Kidney glomerular epithelial cell (primary cell): ENCODE measurements at places on chromosomes 2 and 18.
A peak's percentile ranks its signal among the peaks of the same experiment; 100 is the strongest.

GRCh38 chr2:232795920-232796319 is 19.6 kb upstream of the KCNJ13 start:
- DNase-seq: no peak

- DNase-seq: no peak
These were observed 34.7 kb upstream of the ADAM23 start for GRCh38 chr2:206408323-206409320.

DNA sequence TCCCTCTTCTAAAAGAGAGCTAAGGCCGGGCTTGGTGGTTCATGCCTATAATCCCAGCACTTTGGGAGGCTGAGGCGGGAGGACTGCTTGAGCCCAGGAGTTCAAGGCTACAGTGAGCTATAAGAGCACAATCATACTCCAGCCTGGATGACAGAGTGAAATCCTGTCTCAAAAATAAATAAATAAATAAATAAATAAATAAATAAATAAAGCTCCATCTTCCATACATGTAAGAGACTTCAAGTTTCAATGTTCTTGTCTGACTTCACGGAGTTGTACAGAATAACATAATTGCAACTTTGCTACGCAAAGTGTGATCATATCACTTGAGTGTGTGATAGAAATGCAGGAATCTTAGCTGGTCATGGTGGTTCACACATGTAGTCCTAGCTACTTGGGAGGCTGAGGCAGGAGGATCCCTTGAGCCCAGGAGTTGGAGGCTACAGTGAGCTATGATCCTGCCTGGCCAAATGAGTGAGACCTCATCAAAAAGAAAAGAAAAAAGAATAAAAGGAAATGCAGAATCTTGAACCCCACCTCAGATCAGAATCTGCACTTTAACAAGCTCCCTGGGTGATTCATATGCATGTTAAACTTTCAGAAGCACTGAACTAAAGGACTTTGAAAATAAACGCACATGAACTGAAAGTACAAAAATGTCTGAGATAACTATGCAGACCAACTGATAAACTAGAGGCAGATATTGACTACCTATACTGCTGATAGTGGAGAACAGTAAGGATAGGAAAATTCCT is 123.7 kb upstream of the SP3 start:
- no peak for DNase-seq

- peak; percentile 64 for DNase-seq
These were observed 110.2 kb downstream of the MDH1 start for GRCh38 chr2:63698786-63699548.

- peak; percentile 41 for DNase-seq
These were observed 53.4 kb downstream of the LIMS1 start for GRCh38 chr2:108587621-108588020.

- no peak for DNase-seq
These were observed 89.7 kb downstream of the AFF3 start for GRCh38 chr2:100052650-100053049.

GRCh38 chr2:133262893-133263292 is 305.4 kb downstream of the NCKAP5 start:
- no peak for DNase-seq

DNA sequence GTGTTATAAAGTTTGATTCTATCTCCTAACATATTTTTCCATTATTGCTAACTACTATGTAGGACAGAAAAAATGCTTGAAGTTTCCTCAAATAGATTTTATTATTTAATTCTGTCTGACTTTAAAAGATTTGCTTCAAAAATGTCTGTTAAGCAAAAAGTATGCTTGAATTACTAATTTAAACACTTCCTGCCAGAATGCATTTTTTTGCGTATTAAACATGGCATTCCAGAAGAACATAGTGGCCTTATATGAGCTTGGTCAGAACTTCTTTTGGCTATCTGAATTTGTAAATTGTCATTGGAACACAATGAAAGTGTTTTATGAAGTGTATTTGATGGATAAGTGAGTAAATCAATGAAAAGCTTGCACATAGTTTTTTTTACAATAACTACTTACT is 37.8 kb downstream of the MBD5 start:
- DNase-seq: no peak

GRCh38 chr2:38866773-38867443 is 8.8 kb downstream of the DHX57 start:
- DNase-seq: no peak

- no peak for DNase-seq
These were observed 78.5 kb downstream of the UGGT1 start for GRCh38 chr2:128169497-128169896.

DNA sequence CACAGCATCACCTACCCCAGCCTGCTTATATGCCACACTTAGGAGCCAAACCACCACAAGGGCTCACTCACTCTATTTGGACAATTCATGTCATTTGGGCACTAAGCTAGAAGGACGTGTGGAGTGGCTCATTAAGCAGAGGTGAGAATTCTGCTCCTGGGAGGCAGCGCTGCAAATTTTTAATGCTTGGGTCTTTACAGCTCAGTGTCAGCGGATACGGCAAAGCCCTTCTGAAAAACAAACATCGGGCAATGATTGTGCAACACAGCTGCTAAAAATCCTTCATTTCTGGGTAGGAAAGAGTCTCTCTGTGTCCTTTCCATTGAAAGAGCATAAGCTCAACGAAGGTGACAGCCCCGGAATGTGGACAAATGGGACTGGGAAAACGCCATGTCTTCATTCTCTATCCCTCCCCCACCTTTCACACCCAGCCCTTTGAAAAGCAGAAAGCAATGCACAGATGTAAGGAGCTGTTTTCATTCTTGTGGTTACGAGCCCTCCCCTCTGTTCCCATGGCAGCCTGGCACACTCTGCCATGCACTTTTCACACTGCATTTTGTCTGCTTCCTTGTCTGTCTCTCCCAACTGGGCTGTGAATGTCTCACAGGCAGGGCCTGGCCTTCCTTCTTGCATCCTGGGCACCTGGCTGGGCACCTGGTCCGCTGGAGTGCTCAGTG is 16.0 kb downstream of the TMEM177 start:
- peak; percentile 63 for DNase-seq

DNA sequence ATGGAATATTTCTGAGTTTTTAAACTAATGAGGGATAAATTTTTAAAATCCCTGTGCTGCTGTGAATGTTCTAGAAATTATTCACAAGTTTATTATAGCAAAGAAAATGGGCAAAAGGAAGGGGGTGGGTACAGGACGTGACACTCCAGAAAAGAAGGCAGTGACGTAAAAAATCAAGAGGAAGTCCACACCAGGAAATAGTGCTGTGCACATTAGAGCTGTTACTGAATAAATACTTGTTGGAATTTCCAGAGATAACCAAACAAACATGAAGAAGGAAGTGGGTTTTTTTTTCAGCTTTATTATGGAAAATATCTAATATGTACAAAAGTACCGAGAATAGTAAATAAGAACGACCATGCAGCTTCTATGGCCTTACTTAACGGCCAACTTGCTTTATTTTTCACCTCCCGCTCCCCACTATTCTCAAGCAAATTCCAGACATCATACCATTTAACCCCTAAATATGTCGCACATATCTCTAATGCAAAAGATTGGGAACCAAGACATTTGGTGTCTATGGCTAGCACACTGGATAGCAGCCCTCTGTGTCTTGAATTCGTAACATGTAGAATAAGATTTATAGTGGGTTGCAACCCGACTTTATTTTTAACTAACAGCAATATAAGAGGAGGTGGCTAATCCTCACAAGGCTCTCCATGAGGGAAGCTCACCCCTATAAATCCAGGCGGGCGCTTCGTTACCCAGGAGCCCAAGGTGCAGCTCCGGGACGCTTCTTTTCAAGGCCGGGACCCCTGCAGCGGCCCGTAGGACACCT is 580 bp upstream of the NDUFV2 start:
- peak; percentile 51 for DNase-seq

DNA sequence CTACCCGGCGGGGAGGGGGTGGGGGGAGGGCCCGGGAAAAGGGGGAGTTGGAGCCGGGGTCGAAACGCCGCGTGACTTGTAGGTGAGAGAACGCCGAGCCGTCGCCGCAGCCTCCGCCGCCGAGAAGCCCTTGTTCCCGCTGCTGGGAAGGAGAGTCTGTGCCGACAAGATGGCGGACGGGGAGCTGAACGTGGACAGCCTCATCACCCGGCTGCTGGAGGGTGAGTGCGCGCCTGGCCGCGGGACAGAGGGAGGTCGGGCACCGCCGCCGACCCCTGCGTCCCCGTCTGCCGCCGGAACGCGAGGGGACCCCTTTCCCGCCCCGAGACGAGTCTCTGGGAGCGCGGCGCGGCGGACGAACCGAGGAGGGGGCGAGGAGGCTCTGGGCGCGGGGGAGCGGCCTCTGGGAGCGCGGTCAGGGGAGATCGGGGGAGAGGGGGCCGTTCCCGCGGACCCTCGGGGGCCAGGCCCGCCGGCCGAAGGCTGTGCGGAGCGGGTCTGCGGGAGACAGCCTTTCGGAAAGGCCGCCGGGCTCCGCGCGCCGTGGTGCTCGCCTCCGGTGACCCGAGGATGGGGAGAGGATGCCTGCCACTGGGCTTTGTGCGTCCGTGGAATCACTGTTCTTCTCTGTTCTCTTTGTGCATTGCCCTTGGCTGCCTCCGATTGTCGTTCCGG is 463 bp downstream of the PPP1CB start:
- peak; percentile 17 for DNase-seq

DNA sequence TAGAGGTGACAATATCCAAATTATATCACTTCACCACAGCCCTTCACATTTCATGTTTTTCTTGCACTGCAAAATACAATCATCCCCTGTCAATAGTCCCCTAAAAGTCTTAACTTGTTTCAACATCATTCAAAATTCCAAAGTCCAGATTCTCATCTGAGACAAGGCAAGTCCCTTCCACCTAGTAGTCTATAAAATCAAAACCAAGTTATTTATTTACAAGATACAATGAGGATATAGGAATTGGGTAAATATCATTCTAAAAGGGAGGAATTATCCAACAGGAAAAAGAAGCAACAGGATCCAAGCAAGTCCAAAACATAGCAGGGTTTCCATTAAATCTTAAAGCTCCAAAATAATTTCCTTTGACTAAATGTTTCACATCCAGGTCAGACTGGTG is 1076.1 kb upstream of the TMEFF2 start:
- no peak for DNase-seq

- DNase-seq: no peak
These were observed 241.2 kb downstream of the SLC4A3 start for GRCh38 chr2:219868635-219869034.

- no peak for DNase-seq
These were observed 109.9 kb upstream of the CTDP1 start for GRCh38 chr18:79569720-79570119.

DNA sequence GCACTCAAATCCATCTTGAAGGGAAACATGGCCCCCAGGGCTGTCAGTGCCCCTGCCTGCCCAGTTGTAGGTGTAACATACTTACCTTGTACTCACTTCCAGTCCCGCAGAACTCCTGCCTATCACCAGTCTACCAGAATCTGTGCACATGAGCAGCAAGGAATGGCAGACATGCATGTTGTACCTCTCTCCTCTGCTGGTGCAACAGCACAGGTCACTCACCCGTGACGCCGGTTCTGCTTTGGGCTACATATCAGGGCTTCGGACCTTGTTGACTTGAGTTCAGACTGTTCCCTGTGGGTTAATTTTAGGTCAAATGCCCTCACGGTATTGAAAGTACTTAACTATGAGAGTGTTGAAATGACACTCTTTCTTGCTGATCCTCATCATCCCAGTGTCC is 215.7 kb downstream of the TPGS2 start:
- DNase-seq: no peak

DNA sequence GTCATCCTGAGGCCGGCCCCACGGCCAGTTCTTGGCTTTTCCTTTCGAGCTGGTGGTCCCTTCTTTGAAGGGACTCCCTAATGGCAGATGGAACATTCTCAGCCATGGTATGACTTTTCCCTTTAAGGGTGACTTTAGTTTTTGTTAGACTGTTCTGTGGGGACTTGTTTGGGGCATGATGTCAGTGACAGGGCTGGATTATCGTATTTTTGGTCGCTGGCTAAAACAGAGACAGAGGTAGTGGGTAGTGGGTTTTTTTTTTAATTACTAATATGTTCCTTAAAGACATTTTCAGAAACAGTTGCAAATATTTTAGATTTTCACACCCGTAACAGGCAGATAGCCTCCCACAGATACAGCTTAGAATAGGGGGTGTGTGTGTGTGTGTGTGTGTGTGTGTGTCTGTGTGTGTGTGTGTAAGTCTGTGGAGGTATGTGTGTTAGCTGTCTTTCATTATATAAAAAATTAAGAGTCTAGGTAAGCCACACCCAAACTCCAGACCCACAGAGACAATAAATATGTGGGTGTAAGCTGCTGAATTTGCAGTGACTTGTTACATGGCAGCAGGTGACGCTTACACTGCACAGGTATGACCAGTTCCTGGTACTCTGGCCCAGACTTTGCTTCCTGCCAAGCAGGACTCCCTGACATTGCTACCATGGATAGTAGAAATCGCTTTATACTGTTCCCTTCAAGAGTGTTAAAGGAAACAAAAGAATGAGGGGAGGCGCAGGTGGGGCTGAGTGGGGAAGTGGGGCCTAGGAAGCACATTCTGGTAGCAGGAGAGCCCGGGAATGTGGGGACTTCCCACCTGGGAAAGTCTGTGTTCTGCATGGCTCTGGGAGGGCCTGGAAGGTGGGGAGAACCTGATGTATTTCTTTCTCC is 20.9 kb downstream of the NCK2 start:
- no peak for DNase-seq

DNA sequence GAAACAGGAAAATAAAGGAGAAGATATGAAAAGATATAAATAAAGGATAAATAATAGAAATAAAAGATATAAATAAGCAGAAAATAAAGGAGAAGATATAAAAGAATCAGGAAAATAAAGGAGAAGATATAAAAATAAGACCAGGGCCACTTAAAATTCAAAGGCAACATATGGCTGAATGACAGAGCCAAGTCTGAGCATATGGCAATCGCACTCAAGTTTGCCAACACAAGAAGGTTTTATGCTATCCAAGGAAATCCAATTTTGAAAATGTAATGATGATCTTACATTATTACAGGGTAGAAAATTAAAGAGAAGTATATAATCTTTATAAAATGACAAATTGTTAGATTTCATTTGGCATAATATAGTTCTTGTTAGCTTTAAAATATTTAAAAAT is 33.6 kb downstream of the USP40 start:
- DNase-seq: no peak

- DNase-seq: no peak
These were observed 47.9 kb downstream of the EFR3B start for GRCh38 chr2:25089605-25090315.

DNA sequence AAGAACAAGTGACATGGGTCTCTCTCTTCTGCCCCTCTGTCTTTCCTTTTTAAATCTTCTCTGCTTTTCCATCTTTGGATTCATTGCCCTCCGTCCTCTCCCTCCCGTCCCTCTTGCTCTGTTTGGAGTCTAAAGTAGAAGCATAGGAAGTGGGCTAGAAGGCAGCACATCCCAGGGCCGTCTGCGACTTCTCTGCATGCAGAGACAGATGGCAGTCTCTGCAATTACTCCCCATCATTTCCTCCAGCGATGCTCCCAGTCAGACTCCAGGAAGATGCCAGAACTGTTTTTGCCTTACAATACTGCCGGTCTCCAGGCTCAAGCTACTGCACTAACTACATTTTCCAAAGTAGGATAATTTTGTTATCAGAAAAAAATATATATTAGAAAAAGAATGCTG is 35.2 kb upstream of the LPIN2 start:
- no peak for DNase-seq
